ENCODE measurements at places on chromosomes 13 and 19.

- no peak for DNase-seq
Observed at GRCh38 chr13:37488726-37489125, 109.8 kb downstream of the POSTN start.

GRCh38 chr19:13492128-13492527 lies 14.2 kb downstream of the CACNA1A start:
- no peak for DNase-seq

DNA sequence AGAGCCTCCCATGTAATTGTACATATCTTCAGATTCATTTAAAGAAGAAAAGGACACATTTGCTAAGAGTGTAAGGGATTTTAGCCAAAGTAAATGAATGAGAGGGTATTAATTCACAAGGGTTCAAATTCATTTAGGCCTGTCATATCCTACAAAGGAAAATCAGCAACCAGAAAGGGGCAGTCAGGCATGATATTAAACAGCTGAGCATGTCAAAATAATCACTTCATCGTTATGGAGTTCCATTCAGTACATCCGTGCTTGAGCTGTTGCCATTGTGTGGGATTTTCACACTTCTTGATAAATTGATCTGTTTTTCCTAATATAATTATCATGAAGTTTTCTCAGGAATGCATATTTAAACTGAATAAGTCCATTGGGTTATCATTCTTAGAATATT lies 567.1 kb downstream of the GPC5 start:
- DNase-seq, result no peak

- no peak for DNase-seq
Observed at GRCh38 chr13:50589651-50590054, 253.8 kb downstream of the DLEU7 start.

DNA sequence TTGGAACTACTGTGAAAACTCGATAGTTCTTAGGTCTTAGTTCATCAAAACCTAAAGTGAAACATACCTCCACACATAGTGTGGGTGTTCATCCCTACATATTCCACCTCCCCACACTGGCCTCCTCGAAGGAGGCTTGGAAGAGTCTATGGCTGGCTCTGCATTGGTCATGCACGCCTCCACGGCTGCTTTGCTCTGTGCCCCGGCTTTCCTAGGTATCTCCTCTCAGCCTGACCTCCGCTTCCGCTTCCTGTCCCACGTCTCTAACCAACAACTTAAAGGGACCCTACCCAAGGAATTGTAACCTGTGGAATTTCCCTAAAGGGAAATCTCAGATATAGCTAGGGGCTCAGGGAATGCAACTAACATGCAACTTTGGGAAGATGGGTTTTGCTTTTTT lies 79.7 kb upstream of the MBNL2 start:
- DNase-seq, result no peak

- peak; percentile 95 for DNase-seq
Observed at GRCh38 chr19:11535792-11536595, 2.7 kb upstream of the CNN1 start.
